ENCODE measurements at places on chromosomes 5 and 9. TPM values are rescaled to one million over a fixed set of nuclear protein-coding genes. Genes with fewer than 3 reads are reported as not detected.

DNA sequence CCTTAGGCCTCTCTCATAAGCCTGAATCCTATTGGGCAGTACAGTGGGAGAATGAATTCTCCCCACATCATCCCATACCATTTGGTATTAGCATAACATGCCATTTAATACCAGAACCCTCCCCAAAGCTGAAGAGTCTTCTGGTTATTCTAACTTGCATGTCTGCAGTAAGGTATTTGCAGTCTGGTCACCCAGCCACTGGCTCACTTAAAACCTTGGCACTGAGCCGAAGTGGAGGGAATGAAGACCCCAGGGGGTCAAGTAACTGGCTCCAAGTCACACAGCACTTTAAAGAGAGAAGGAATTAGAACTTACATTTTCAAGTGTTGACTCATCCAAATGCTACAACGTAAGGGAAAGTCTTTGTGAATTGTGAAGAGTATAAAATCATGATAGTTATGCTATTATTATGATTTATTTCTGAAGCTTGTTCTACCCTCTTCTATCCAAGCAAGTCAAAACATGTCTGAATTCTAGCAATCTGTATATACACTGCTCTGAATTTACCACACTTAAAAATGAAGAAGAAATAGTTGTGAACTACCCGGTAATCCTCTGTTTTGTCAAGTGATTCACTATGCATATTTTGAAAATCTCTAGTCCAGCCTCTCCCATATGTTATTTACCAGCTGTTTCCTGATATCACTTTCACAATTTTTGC, 28.5 kb downstream of the GLRA1 start:
- H3K27me3 ChIP-seq, result no peaks in the 10 kb centered on the region
- no peaks in the 10 kb centered on the region for H3K36me3 ChIP-seq
- H3K4me1 ChIP-seq, result no peaks in the 10 kb centered on the region
- no peak overlapping the region for H3K27ac ChIP-seq
- DNase-seq, result no peak

- H3K36me3 ChIP-seq, result no peaks in the 10 kb centered on the region
- no peaks in the 10 kb centered on the region for H3K27me3 ChIP-seq
- DNase-seq, result no peak
- no peak overlapping the region for H3K4me3 ChIP-seq
Observed at GRCh38 chr9:109904666-109905065, 124.7 kb downstream of the PALM2AKAP2 start.

GRCh38 chr9:79603222-79603920, 31.6 kb downstream of the TLE4 start:
- H3K4me1 ChIP-seq, result no peaks in the 10 kb centered on the region
- H3K27ac ChIP-seq, result no peak overlapping the region
- no peaks in the 10 kb centered on the region for H3K27me3 ChIP-seq
- no peak for DNase-seq

CCDC152 gene
- polyA plus RNA-seq, result 22.5 TPM

ADAMTSL1 gene
- polyA plus RNA-seq, result not detected

GRCh38 chr5:6291961-6292360, 86.4 kb downstream of the MED10 start:
- H3K36me3 ChIP-seq, result no peaks in the 10 kb centered on the region
- no peak overlapping the region for H3K27ac ChIP-seq
- no peaks in the 10 kb centered on the region for H3K4me1 ChIP-seq
- DNase-seq, result no peak
- no peaks in the 10 kb centered on the region for H3K27me3 ChIP-seq

CCDC187 gene
- polyA plus RNA-seq, result not detected

DNA sequence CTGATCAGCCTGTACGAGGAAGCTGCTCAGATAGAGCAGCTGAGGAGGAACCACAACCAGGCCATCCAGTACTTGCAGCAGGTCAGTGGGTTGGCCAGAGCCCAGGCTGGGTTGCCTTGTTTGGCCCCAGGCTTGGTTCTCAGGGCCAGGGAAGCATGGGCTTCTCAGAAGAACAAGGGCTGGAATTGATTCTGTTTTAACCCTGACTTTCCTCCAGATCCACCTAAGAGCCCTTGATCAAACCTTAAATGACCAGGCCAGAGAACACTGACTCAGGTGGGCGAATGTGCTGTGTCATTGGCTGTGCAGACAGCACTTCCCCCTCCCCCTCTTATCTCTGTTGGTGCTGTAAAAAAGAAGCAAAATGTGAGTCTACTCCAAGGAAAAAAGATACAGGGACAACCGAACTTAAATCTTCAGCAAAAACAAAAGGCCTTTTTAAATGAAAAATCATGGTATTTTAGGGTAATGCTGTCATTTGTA, 28.1 kb downstream of the TTC23L start:
- no peak overlapping the region for H3K27ac ChIP-seq
- no peak for DNase-seq
- no peaks in the 10 kb centered on the region for H3K4me1 ChIP-seq
- no peaks in the 10 kb centered on the region for H3K27me3 ChIP-seq
- H3K4me3 ChIP-seq, result no peak overlapping the region
- no peaks in the 10 kb centered on the region for H3K36me3 ChIP-seq

- H3K36me3 ChIP-seq, result no peaks in the 10 kb centered on the region
- no peak for DNase-seq
- no peaks in the 10 kb centered on the region for H3K4me1 ChIP-seq
- no peak overlapping the region for H3K27ac ChIP-seq
Observed at GRCh38 chr5:157820593-157821252, 38.2 kb downstream of the CLINT1 start.

GRCh38 chr9:91946653-91947488, 3.2 kb downstream of the ROR2 start:
- no peak overlapping the region for H3K4me3 ChIP-seq
- H3K36me3 ChIP-seq, result no peaks in the 10 kb centered on the region
- H3K4me1 ChIP-seq, result no peaks in the 10 kb centered on the region
- H3K27ac ChIP-seq, result no peak overlapping the region

DNA sequence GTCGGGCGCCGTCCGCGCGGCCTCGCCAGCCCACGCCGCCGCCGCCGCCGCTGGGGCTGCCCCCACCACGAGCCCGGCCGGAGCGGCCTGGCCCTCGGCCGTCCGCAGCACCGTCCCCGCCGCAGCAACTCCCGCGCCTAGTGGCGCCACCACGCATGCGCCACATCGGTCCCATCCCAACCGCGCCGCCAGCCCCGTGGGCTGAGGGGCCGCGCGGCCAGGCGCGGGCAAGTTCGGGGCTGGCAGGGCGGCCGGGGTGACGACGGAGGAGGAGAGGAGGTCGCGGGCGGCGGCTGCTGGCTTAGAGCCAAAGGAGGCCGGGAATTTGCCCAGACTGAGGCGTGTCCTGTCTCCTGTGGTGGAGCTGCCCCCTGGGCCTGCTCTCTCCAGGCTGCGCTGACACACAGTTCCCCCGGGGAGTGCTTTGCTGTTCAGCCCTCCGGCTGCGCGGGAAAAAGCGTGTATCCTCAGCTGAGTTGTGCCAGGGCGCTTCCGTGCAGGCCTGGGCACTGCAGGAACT, at the start of gene TUSC1:
Gene TUSC1, minus strand, starts transcription at position 298 of the 520 bp plus-strand sequence. Its CDS starts 132 bp downstream, at position 166.
- no peak for DNase-seq
- no peak within 1 kb of the TSS for H3K4me3 ChIP-seq

KIF12 gene
- not detected for polyA plus RNA-seq

DNA sequence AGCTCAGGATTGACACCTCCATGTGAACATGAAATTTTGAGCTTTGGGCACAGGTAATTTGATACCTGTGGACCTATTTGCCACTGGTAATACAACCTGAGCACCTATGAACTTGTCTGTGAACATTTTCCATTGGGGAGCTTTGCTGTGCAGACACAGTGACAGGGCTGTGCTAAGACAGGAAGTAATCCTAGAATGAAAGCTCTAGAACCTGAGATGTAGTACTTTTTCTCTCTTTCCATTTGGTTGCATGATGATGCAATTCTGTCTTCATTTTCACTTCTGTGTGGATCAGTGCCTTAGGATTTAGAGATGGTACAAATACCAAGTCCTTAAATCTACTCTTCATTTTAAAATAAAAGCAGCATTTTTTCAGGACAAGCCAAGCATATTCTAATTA, 216.9 kb downstream of the NR3C1 start:
- peaks cover 65% of the 10 kb centered on the region for H3K4me1 ChIP-seq
- H3K4me3 ChIP-seq, result no peak overlapping the region
- no peak for DNase-seq
- peak overlapping the region; percentile 66 for H3K27ac ChIP-seq
- no peaks in the 10 kb centered on the region for H3K36me3 ChIP-seq
- H3K27me3 ChIP-seq, result no peaks in the 10 kb centered on the region

GRCh38 chr5:123921193-123921592, 409.2 kb downstream of the CSNK1G3 start:
- H3K36me3 ChIP-seq, result no peaks in the 10 kb centered on the region
- no peak overlapping the region for H3K4me3 ChIP-seq
- H3K27me3 ChIP-seq, result no peaks in the 10 kb centered on the region
- no peak for DNase-seq
- no peak overlapping the region for H3K27ac ChIP-seq

LAMC3 gene
- not detected for polyA plus RNA-seq

RIMOC1 gene
- polyA plus RNA-seq, result 17.3 TPM

FAM151B gene
- 0.64 TPM for polyA plus RNA-seq

- DNase-seq, result no peak
- H3K27ac ChIP-seq, result no peak overlapping the region
- no peaks in the 10 kb centered on the region for H3K4me1 ChIP-seq
Observed at GRCh38 chr9:108444400-108445358, 411.1 kb downstream of the ACTL7B start.

DNA sequence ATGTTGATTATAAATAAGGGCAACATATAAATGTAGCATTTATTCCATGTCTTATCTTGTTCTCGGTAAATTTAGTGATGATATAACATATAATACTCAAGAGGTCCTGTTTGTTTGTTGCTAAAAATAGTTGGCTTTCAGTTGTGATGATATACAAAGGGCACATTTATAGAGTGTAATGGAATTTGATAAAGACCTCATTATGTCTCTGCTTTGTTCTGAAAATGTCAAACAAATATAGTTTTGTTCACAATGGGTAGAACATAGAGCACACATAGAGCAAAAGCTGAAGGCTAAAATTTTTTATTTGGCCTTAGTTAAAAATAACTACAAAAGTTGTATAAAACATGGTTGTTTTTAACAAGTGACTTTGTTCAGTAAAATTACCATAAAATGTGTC, 477.1 kb upstream of the SMC2 start:
- DNase-seq, result no peak
- H3K36me3 ChIP-seq, result no peaks in the 10 kb centered on the region
- H3K27me3 ChIP-seq, result no peaks in the 10 kb centered on the region
- no peaks in the 10 kb centered on the region for H3K4me1 ChIP-seq
- H3K27ac ChIP-seq, result no peak overlapping the region
- no peak overlapping the region for H3K4me3 ChIP-seq

GRCh38 chr9:133347515-133347984, 381 bp downstream of the MED22 start:
- H3K27me3 ChIP-seq, result no peaks in the 10 kb centered on the region
- peaks cover 34% of the 10 kb centered on the region for H3K36me3 ChIP-seq
- DNase-seq, result peak; percentile 28
- H3K27ac ChIP-seq, result peak overlapping the region; percentile 96
- peak overlapping the region; percentile 100 for H3K4me3 ChIP-seq

- no peak overlapping the region for H3K27ac ChIP-seq
- H3K27me3 ChIP-seq, result no peaks in the 10 kb centered on the region
- DNase-seq, result no peak
- H3K4me1 ChIP-seq, result no peaks in the 10 kb centered on the region
- peaks cover 9% of the 10 kb centered on the region for H3K36me3 ChIP-seq
Observed at GRCh38 chr5:140295414-140295813, 7.5 kb downstream of the PFDN1 start.

- no peak for DNase-seq
- no peaks in the 10 kb centered on the region for H3K4me1 ChIP-seq
- H3K27ac ChIP-seq, result no peak overlapping the region
Observed at GRCh38 chr5:158317507-158317906, 458.6 kb upstream of the CLINT1 start.

DNA sequence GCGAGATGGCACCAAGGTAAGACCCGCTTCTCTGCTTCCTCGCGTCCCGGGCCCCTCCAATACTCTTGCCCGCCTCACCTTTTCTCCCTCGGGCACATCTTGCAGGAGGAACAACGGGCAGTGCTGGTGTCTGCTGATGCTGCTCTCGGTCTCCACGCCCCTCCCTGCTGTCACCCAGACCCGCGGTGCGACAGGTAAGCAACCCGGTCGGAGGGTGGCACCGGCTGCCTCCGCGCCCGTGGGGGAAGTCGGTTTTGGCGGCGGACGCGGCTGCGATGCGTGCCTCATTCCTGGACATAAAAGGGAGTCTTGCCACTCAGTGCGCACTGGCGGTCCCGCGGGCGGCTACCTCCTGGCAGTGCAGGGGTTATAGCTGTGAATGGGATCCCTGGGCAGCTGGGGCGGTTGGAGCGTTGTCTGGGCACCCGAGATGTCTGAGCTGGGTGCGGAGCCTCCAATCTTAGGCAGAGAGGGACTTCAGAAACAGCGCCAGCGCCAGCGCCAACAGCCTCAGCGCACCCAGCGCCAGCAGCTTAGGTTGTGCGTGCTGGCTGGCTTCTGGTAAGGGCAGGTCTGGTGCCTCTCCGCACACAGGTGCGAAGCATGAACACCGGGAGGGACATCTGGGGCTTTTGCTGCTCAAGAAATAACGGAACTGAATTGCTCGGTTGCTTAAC, 488 bp downstream of the COL15A1 start:
- no peaks in the 10 kb centered on the region for H3K36me3 ChIP-seq
- no peak for DNase-seq
- no peak overlapping the region for H3K4me3 ChIP-seq
- H3K27ac ChIP-seq, result no peak overlapping the region

GPX8 gene
- polyA plus RNA-seq, result not detected

DNA sequence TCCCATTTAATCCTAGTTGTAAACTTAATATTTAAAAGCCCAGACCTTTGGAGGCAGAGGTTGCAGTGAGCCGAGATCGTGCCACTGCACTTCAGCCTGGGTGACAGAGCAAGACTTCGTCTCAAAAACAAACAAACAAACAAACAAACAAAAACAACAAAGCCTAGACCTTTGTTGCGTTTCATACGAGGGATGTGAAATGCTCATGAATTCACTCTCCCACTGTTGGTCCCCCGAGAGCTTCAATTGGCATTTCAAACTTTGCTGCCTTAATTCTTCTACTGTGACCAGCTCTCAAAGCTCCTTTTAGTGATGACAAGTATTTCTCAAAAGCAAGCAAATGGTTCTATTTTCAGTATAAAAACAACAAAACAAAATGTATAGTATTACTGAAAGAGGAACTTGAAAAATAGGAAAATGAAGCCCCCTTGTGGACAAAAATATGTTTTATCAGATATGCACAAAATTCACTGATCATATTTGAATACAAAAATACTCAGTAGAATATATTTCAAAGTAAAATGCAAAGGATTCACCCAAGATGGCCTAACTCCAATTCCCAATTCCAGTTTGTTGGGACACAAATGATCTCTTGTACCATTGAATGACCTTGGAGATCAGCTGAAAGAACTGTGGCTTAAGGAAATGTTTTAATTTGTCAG, 140.4 kb downstream of the ESM1 start:
- H3K4me3 ChIP-seq, result no peak overlapping the region
- no peaks in the 10 kb centered on the region for H3K27me3 ChIP-seq
- no peaks in the 10 kb centered on the region for H3K4me1 ChIP-seq
- DNase-seq, result peak; percentile 4
- no peak overlapping the region for H3K27ac ChIP-seq

ELAVL2 gene
- polyA plus RNA-seq, result 0.73 TPM

DNA sequence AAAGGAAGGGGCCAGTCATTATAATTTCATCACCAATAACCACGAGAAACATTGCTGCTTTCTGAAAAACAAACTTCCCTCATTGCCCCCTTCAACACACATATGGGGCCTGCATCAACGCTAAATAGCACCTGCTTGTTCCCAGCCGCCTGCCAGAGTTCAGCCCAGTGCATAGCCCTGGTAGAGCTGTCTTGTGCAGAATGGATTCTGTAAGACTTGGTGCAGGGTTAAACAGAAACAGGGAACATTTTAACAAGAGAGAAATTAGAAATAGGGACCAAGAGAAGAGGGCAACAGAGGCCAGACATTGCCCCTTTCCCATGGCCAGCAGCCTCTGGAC, 56.7 kb downstream of the UBE2QL1 start:
- H3K27ac ChIP-seq, result no peak overlapping the region
- H3K4me3 ChIP-seq, result no peak overlapping the region
- no peaks in the 10 kb centered on the region for H3K27me3 ChIP-seq
- no peak for DNase-seq
- H3K4me1 ChIP-seq, result no peaks in the 10 kb centered on the region
